ENCODE measurements at places on chromosomes 5 and 9.

DNA sequence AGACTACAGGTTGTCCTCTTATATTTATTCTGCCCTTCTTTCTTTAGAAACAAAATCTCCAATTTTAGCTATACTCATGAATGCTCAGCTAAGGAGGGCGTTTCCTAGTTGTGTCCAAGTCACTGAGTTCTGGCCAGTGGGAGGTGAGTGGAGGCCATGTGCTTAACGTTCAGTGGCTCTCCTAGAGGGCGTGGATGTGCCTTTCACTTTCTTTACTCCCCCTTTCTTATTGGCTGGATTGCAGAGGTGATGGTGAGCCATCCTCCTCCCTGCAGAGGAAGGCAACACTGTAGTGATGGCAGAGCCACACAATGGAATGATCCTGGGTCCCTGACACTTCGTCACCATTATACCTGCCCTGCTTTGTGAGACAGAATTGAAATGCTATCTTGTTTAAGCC, 54.6 kb downstream of the ALG2 start:
- no peak for DNase-seq

DNA sequence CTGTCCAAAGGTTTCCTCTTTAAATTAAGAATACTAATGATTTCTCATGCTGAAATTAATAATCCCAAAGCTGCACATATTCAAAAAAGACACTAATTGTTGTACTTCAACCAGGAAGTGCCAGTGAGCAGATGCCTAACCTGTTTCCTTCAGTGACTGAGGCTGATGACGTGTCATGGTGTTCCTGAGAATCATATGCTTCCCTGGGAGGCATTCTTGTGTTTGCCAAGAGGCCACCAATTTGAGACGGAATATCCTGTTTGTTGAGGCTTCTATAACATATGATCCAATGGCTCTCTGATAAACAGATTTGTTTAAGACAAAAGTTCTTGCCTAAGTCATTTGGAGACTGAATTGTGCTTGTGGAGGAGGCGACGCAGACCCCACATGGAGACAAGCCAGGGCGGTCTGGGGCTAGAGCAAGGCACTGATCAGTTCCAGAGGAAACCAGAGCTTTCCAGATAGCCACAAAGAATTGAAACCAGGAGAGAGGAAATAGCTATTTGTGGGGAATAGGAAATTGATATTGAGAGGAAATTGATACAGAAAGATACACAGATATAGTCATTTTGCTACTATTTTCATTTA, 66.4 kb upstream of the ZNF608 start:
- DNase-seq = no peak

DNA sequence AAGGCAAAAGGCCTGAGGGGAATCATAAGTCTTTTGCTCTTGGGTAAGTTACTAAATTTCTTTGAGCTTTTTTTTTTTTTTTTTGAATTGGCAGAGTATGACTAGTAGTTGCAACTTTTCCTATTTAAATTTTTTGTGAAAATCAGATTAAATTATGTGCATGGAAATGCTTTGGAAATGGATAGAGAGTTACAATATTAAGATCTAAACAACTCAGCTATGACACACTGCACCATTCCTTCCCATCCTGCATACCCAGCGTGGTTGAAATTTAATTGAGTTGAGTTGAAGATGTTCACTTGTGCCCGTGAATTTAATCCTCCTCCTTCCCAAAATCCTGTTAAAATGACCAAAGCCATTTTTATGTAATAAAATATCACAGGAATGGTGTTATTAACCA, 296.4 kb downstream of the ACTL7B start:
- DNase-seq = no peak

GRCh38 chr5:89480406-89481007, 597.5 kb upstream of the MEF2C start:
- no peak for DNase-seq

DNA sequence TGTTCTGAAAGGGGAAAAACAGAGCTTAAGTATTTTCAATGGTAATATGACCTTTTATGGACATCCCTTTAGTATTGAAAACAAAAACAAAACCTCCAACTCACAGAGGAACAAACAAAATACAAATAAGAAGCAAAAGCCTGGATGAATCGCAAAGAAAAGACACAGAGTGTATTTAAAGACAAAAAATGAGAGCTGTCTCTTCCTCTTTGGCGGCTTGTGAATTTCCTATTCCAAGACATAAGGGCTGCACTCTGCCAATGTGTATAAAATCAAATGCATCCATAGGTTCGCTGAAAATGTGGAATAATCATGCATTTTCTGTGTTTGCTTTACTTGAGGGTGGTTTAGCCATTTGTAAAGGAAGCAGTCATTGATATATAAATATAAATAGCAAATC, 739.3 kb upstream of the ZNF608 start:
- no peak for DNase-seq

DNA sequence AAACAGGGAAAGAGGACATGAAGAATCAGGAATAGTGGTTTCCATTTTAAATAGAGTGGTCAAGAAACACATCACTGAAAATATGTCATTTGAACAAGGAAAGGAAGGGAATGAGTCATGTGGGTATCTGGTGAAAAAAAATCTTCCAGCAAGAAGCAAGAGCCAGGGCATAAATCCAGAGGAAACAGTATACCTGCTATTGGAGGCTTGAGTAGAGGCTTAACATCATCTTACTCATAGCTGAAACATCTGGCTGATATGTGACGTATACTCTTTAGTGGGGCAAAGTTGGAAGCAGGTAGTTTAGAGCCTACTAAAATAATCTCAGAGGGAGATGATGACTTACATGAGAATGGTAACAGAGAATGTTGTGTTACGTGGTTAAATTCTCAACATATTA, 517.2 kb downstream of the CAAP1 start:
- DNase-seq = no peak

DNA sequence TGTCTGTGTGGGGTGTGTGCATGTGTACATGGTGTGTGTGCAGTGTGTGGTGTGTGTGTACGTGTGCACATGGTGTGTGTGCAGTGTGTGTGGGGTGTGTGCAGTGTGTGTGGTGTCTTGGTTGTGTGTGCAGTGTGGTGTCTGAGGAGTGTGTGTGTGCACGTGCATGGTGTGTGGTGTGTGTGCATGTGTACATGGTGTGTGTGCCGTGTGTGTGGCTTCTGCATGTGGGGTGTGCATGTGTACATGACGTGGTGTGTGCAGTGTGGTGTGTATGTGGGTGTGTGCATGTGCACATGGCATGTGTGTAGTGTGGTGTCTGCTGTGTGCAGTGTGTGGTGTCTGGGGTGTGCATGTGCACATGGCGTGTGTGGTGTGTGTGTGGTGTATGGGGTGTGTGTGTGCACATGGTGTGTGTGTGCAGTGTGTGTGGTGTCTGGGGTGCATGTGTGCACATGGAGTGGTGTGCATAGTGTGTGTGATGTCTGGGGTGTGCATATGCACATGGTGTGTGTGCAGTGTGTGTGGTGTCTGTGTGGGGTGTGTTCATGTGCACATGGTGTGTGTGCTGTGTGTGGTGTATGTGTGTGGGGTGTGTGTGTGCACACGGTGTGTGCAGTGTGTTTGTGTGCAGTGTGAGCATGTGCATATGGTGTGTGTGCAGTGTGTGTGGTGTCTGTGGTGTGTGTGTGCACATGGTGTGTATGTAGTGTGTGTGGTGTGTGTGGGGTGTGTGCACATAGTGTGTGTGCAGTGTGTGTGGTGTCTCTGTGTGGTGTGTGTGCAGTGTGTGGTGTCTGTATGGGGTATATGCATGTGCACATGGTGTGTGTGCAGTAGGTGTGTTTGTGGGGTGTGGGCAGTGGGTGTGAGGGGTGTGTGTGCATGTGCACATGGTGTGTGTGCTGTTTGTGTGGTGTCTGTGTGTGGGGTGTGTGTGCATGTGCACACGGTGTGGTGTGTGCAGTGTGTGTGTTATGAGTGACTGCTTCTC, 40.6 kb upstream of the ZNG1F start:
- DNase-seq = no peak

DNA sequence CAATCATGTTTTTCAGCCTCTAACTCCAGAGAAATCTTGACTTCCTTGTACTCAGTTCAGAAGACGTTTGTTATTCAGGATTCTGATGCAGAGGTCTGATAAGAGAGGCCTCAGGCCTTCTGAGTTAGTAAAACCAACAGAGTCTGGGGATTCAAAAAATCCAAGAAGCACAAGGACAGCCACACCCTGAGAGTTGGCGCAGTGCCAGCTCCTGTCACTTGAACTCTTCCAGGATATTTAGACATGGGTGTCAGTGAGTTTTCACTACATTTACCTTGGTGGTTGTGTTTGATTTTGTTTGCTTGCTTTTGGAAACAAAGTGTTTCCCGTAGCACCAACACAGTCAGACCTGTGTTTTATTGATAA, 41.6 kb upstream of the PDE8B start:
- no peak for DNase-seq

GRCh38 chr9:133458643-133459312, 1.0 kb upstream of the CACFD1 start:
- no peak for DNase-seq

- no peak for DNase-seq
Observed at GRCh38 chr9:13070612-13071595, 208.6 kb downstream of the MPDZ start.

GRCh38 chr5:134493461-134494055, 31.9 kb upstream of the JADE2 start:
- no peak for DNase-seq

GRCh38 chr9:138050472-138051330, 173.1 kb downstream of the CACNA1B start:
- no peak for DNase-seq

- no peak for DNase-seq
Observed at GRCh38 chr5:20335978-20336377, 348.0 kb upstream of the CDH18 start.

GRCh38 chr9:127187231-127187956, 65.0 kb upstream of the ANGPTL2 start:
- no peak for DNase-seq

DNA sequence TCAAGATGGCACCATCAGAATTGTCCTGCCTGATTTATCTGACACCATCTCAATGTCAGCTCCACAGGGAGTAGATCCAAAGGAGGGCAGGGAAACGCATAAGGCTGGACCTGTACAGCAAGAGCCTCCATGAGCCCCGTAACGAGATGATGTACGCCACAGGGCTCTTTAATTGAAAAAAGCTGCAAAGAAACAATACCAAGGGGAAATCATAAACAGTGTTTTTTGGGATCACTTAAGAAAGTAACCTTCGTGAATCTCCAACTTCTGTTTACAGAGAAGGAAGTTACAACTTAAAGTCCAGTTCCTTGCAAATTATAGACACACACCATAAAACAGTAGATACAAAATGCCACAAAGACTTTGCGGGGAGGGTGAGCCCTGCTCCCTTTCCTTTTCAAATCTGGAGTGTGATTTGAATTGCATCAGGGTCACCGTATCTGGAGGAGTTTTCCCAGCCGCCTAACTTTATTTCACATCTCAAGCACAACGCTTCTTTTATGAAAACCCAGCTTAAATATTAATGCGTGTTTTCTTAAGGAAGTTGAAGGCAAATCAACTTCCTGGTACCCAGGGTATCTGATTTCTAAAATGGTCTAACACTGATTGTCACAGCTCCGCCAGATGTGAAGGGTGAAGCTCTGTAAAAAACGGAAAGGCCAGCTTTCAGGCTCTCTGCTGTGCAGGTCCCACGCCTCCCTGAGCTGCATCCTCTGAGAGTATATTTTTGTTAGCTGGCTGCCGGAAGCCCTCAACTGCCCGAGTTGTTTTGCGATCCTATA, 88.9 kb downstream of the EBF1 start:
- no peak for DNase-seq

DNA sequence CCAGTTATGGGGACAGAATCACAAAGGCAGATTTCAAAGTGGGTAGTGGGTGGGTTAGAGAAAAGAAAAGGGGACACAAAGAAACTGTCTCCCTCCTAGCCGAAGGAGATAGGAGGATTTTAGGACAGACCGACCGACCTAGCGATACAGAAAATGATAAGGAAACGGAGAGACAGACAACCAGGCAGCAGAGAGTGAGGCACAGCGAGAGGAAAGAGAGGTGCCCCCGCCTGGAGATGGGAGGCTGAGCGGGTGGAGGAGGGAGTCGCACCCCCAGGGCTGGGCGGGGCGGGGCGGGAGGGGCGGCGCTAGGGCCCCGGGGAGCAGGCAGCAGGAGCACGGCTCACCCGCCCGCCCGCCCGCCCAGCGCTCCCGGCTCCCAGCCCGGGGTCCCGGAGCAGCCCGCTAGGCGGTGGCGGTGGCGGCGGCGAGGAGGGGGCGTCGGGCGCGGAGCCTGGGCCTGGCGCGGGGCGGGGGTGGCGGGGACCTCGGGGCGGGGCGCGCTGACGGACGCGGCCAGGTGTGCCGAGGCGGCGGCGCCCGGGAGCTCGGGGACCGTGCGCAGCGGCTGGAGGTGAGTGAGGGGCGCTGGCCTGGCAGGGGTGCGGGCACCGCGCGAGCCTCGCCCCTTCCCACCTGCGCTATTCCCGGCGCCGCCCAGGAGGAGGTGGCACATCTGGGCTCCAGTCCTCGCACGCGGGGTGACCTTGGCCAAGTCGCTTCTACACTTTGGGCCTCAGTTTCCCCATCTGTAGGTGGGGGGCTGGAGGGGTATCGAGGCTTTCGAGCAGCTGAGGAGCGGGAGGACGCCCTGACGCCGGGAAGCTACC, 15.9 kb upstream of the SYNPO start:
- no peak for DNase-seq

GRCh38 chr5:31362529-31362900, 169.0 kb downstream of the CDH6 start:
- no peak for DNase-seq

DNA sequence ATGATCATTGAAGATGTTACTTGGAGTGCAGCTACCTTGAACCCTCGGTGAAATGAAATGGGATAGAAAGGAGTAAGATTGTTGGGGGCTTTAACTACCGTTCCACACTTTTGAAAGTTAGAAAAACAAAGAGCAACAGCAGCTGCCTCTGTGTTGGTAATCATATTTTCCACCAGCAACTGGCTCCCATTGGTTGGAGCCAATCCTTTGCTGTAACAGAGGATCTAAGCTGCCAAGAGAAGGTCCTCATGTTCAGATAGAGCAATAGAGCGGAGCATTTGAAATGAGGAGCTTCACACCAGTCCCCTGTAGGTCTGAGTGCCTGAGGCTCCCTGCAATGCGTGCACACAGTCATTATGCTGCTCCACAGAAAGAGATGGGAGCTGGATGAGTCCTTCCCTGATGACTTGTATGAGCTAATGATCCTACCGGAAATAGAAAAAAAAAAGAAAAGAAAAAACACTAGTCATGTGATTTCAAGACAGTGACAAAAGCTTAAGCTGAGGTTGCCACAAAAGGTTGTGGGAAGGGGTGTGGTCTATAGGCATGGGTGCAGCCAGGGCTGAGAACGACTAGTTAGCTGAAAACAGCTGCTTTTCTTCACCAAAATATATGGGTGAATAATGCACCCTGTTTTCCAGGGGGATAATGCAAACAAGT, 300.7 kb downstream of the MLLT3 start:
- DNase-seq = no peak

DNA sequence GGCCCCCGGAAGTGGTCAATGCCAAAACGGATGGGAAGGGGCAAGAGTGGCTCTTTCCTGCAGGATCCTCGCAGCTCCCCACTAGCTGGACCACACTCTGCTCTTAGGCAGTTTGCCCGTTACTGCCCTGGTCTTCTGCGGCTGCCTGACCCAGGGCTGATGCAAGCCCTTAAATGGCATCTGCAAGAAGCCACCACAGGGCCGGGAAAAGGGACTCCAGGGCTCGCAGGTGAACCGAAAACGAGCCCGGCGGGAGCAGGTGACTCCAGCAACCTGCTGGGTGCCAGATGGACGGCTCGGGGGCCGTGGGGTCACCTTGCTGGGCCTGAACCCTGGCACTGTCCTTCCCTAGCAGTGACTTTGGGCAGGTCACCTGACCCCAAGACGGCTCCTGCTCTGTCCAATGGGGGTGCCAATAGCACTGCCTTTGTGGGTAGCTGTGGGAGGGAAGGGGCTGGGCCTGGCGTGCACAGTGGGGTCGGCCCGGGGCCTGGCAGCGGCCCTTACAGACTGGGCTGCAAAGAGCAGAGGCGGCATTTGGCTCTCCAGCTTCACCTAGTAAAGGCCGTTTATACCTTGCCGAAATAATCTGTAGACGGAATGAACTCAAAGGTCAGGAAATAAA, 1.3 kb downstream of the TMEM250 start:
- no peak for DNase-seq
